ENCODE measurements at places on chromosomes 3 and 15.

DNA sequence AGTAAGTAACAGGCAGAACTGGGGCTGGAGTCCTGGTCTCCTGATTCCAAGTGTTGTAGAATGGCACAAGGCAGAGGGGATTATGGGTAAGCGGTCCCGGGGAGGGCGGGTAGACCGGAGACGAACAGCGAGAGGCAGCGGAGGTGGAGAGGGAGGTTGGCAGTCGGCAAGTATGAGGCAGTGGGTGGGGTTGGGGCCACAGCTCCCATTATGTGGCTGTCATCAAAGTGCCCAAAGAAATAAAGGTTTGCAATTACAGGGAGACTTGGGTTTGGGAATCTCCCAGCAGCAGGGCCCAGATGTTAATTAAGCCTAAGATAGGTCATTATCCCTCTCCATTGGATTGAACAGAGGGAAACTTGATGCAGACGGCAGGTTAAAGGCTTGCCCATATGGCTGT, 16.9 kb downstream of the FAM43A start:
- no peak for DNase-seq

GRCh38 chr15:63523306-63523990, 19.1 kb downstream of the USP3 start:
- DNase-seq, result no peak

GRCh38 chr3:38556640-38557358, 60.7 kb downstream of the EXOG start:
- DNase-seq, result no peak

DNA sequence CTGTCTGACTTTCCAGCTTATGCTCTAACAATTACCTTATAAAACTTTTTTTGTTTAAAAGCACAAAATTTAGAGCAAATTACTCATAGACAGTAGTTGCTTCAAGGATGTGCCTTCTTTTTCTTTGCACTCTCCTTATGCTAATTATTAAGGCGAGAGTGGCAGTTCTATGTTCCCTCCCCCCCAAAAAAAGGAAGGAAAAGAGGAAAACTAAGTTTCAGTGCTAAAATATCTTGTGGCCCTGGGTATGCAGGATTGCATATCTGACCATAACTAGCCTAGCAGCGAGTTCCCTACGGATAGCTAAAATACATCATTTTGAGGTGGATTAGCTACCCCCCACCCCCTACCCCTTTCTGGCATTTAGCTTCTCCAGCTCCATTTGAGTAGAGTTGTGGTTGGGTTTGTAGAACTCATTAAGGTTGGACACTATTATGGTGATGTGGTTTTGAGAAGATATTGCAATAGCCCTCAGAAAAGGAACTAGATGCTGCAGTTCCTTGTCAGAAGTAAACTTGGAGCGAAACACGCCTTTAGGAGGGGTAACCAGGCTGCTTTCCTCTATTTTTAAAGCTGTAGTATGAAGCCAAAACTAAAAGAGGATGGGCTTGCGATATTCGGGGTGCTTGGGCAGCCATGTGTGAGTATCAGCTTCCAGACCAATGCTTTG, 174.6 kb downstream of the AKAP13 start:
- DNase-seq, result no peak

GRCh38 chr3:42666577-42666998, 13.1 kb downstream of the ZBTB47 start:
- no peak for DNase-seq

- no peak for DNase-seq
Measured at GRCh38 chr15:85587707-85588411, 206.9 kb downstream of the KLHL25 start.

GRCh38 chr15:77483425-77484140, 62.9 kb downstream of the HMG20A start:
- no peak for DNase-seq

DNA sequence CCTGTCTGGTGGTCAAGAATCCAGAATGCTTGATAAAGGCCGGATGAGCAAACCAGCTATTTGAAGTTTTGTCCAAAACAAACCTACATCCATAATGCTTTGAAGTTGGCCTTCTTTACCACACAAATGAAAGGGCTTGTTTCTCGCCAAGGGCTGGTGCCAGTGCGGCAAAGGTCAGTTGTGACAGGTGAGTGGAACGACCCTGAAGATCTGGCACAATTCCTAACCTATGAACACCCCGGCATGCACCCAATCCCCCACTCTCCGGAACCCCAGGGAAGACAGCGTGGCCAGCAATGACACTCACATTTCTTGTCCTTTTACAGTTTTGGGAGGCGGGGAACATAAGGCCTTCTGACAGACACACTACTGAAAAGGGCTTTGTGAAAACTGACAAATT, 90.6 kb downstream of the ATP10A start:
- no peak for DNase-seq

GRCh38 chr15:68816795-68817303, 3.8 kb downstream of the ANP32A start:
- DNase-seq, result no peak

GRCh38 chr15:91521996-91522395, 331.5 kb upstream of the SLCO3A1 start:
- DNase-seq, result no peak

GRCh38 chr3:3172627-3173026, 6.9 kb downstream of the CRBN start:
- no peak for DNase-seq

DNA sequence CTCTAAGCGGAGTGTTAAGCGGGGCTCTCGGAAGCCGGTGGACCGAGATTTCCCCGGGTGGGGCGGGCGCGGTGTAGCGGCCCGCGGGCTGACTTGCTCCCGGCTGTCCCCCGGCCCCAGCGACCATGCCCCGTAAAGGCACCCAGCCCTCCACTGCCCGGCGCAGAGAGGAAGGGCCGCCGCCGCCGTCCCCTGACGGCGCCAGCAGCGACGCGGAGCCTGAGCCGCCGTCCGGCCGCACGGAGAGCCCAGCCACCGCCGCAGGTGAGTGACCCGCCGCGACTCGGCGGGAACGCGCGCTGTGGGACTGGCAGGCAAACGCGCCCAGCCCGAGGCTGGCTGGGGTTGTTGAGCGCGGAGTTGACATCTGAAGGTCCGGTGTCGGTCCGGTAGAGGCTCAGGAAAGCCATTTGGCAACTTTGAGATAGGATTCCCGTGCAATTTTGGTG, 1.3 kb downstream of the SMC4 start:
- no peak for DNase-seq
